Right hindlimb (tissue), 1 donor: ENCODE measurements at places on chromosomes 5 and 9.

DNA sequence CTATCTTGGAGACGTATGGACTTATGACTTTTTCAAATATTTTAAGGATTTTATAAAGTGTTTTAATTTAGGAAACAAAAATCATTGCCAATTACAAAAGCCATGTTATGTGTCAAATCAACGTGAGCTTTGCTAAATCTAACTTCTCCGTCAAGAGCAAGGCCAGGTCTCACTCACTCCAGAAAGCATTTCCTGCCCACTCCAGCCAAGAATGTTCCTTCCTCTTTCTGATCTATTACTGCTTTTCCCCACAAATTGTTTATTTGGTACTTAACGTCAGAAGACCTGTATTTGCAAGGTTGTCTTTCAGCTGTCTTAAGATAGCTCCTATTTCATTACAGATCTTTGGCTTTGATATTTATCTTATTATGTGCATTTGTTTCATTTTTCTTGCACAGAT is 193.5 kb upstream of the HAPLN1 start:
- DNase-seq: no peak

DNA sequence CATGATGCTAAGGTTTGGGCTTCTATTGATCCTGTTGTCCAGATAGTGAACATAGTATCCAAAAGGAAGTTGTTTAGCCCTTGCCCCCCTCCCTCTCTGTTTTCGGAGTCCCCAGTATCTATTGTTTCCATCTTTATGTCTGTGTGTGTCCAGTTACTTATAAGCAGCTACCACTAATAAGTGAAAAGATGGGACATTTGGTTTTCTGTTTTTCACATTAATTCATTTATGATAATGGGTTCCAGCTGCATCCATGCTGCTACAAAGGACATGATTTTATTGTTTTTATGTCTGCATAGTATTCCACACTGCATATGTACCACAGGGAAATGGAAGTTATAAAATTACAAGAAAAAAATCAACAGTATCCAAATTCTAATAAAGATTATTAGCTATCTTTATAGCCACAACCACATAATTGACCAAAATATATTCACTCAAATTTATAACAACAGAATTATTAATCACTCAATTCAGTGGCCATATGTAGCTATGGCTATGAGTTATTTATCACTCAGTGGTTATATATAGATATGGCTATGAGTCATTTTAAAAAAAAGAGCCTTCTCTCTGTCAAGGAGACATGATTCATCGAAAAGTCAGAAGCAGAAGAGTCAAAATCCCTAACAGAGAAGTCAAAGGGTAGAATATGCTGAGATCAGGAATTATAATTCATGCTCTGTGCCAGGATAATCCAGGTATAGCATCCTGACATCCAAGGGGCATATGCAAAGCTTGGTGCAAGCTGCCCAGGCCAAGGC is 367.5 kb downstream of the DEPDC1B start:
- no peak for DNase-seq

DNA sequence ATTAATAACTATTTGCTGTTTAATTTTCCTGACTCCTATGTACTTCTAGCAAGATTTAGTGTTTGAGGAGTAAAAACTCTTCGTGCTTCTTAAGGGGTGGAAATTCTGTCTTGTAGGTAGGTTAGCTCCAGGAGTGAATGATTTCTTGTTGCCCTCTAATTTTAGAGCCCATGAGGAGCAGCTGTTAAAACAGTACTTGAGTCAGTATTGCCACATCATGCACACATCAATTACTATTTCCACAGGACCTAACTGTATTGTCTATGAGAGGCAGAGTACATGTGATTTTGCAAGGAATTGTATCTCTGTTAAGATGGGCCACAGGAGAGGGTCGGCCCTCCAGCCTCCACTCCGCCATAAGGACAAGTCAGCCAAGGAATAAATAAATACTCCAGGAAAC is 91.2 kb downstream of the PDZD2 start:
- no peak for DNase-seq

GRCh38 chr5:134466241-134467069 is 54.8 kb upstream of the CDKN2AIPNL start:
- peak; percentile 78 for DNase-seq

- DNase-seq: no peak
Measured at GRCh38 chr5:52842111-52842510, 54.4 kb downstream of the ITGA1 start.

DNA sequence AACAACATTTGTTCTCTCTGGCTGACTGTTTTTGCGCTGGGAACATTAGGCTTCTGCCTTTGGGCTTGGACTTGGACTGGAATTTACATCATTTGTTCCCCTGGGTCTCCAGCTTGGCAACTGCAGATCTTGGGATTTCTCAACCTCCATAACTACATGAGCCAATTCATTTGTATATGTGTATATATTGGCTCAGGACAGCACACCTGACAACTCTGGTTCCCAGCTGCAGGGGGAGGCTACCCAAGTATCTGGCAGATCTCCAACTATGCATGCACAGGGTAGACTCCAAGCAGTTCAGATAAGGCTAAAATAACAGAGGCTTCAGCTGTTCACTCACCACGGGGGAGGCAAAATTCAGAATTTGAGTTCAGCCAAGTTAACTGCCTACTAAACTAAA is 31.6 kb upstream of the F2RL1 start:
- peak; percentile 91 for DNase-seq
